CD8-positive, alpha-beta memory T cell (primary cell): ENCODE measurements at places on chromosomes 16 and 17.

DNA sequence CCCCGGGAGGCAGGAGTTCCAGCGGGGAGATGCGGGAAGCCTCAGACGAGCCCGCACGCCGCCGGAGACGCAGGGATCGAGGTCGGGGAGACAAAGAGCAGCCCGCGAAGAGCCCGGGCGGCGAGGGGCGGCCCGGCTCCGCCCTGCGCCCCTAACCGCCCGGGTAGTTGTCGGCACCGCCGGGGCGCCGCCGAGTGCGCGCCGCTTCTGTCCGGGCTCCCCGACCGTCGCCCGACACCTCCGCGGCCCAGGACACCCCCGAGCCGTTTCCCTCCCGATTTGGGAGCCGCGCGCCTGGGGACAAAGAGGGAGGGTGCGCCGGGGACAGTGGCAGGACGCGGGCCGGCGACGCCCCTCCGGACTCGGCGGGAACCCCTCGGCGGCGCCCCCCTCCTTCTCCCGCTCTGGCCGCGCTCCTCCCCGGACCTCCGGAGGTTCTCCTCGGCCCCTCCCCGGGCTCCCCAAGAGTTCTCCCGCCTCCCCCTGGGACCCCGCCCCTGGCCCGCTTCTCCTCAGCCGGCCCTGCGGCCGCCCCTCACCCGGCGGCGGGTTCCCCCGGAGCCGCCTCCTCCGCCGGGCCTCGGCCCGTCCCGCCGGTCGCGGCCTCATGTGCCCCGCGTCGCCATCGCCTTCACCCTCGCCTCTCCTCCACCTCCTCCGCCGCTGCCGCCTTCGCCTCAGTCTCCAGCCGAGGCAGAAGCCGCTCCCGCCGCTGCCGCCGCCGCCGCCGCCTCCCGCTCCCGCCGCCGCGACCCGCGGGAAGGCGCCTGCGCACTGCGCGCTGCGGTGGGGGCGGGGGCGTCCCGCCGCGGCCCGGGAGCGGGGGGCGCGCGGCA is at the start of gene GJC1:
GJC1 (minus strand) TSS at position 765 of the 836 bp plus-strand sequence. CDS start 24,470 bp downstream, outside the sequence.
- DNase-seq, result no peak

GRCh38 chr17:1561420-1562175 is 994 bp downstream of the PITPNA start:
- DNase-seq, result peak; percentile 23

GRCh38 chr16:49580751-49581303 is 207.2 kb downstream of the C16orf78 start:
- no peak for DNase-seq

- DNase-seq, result no peak
Measured at GRCh38 chr16:56628486-56629350, 3.1 kb downstream of the MT1E start.

DNA sequence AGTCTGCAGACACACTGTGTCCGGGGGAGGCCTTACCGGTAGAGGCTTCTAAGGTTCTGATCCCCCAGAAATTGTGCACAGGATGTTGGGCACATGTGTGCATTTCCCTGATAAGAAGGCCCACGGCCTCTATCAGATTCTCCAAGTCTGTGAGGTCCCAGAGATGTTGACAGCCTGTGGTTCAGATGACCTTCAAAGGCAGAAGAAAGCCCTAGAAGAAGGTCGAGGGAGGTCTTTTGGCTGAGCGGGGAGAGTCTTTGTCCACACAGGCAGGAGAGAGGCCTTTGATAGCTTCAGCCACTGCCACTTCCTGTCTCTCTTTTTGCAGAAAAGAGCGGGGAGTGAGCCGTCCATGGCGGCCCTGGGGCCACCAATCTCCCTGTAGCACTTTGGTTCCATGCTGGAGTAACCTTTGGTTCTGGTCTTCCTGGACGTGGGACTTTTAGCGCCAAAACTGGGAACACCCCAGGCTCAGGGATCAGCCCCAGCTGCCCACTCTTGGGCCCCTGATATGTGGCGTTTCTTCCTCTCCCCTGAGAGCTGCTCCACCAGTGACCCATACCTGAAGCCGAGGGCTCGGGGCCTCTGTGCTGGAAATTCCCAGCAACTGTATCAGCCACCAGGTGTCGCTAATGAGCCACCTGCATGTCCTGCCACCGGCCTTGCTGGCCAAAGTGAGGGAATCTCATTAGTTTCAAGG is 28.1 kb upstream of the LGALS9 start:
- peak; percentile 61 for DNase-seq

- no peak for DNase-seq
Measured at GRCh38 chr17:79395545-79395944, 215.3 kb downstream of the RBFOX3 start.

DNA sequence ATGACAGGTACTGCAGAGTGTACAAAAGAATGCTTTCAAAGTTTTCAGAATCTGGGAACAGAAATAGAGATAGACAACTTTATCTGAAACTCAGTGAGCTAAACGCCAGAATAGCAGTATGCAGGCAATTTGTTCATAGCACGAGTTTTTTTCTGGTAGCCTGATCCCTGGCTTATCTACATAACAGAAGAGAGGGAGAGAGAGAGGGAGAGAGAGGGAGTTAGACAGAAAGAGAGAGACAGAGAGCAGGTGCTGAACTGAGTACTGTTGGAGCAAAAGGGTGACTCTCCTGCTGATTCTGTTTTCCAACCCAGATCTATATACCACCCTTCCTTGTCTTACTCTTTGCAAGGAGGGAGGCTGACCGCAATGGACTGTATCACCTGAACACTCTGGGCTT is 388.0 kb upstream of the CA10 start:
- no peak for DNase-seq

GRCh38 chr16:56641166-56641565 is 2.7 kb downstream of the MT1A start:
- no peak for DNase-seq

DNA sequence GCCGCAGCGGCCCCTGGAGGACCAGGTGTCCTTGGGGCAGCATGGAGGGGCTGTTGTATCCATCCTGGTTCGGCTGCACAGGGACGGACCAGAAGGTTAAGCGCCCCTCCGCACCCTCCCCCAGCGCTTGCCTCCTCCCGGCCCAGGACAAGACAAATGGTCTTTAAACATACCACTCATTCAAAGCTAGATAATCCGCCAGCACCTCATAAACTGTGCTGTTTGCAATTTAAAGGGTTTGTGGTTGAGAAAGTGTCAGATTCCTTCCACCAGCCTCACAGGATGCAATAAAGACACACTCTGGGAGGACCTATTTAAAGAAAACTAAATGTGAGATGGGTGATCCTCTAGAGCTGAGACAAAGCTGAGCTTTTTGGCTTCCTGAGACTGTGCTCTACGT is 426.2 kb upstream of the EEF2KMT start:
- no peak for DNase-seq

- DNase-seq, result no peak
Measured at GRCh38 chr17:40886090-40886489, 1.0 kb upstream of the KRT20 start.

- no peak for DNase-seq
Measured at GRCh38 chr17:46072998-46073397, 73.9 kb downstream of the STH start.
